Activated CD4-positive, CD25-positive, alpha-beta regulatory T cell (primary cell): ENCODE measurements at places on chromosomes 16 and 17.

DNA sequence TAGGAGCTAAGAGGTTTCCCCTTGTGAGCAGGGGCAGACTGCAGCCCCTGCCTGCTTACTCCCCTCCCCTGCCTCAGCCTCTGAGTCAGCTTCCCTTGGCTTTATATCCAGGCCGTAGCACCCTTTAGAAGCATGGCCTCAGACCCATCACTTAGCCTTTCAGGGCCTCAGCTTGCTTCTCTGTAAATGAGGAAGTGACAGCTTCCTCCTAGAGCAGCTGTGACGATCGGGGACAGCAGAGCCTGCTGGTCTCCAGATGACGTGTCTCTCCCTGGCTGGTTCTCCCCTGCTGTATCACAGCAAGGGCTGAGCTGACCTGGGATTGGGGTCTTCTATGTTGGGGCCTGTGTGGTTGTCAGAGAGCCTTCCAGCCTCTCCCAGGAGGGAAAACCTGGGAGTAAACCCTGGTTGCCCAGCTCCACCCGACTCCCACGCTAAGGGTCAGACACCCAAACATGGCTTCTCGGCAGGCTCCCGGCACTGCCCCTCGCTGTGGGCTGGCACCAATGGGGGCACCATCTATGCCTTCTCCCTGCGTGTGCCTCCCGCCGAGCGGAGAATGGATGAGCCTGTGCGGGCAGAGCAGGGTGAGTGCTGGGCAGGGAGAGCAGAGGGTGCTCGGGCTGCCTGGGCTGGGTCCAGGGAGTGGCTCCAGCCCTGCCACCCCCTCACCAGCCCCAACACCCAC is 16.3 kb upstream of the MYO15B start:
- no peak for DNase-seq

DNA sequence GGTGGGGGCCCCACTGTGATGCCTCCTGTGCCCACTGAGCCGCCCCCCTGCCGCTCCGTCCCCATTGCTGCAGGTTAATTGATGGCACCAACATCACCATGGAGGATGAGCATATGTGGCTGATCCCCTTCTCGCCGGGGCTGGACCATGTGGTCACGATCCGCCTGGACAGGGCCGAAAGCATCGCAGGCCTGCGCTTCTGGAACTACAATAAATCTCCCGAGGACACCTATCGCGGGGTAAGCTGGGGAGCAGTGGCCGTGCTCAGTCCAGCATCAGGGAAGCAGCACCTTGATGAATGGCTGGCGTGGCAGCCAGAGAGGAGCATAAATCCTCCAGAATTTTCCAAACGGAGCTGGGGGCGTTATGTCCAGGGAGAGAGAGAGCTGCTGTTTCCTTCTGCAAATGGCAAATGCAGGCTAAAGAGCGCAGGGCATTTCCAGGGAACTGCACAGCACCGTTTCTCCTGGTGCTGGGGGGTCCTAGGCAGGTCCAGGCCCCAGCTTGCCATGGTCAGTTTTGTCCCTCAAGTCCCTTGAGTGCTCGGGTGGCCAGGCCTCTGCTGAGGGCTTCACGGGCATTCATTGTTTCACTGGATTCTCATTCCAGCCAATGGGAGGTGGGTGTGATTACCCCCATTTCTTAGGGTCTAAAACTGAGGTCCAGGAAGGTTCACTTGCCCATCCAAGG is 216.4 kb downstream of the KATNIP start:
- no peak for DNase-seq

GRCh38 chr17:77962348-77962747 is 3.8 kb downstream of the TNRC6C start:
- no peak for DNase-seq

- no peak for DNase-seq
These were observed 21.8 kb downstream of the LYRM9 start for GRCh38 chr17:27871407-27871806.

DNA sequence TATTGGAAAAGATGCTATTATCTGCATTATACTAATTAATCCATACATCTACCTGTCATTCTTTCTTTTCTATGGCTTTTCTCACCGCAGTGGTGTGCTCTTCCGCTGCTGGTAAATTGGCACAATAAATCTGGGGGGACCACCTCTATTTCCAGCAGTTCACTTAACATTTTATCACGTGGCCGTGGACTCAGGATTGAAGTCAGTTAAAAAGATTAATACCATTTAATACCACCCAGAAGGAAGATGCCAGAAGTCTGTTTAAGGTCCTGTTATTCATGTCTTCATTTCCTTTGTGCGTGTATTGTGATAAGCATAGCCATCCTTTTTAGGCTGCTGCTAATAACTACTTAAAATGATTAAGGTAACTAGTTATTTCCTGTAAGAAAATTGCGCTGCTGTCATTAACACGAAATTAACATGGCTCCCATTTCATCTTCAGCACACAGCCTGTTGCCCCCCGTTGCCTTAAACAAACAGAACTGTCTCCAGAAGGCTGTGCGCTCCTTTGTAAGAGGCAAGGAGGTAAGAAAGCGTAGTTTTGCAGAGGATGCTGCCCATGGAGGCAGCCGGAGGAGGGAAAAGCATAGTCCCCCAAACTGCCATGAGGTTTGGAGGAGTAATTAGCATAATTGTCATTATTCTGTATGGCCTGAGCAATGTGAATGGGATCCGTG is 414.4 kb downstream of the UTP18 start:
- no peak for DNase-seq

- no peak for DNase-seq
These were observed 2.1 kb downstream of the SLC16A6 start for GRCh38 chr17:68288804-68289203.

GRCh38 chr16:22665048-22665797 is 148.7 kb upstream of the HS3ST2 start:
- no peak for DNase-seq

- DNase-seq = no peak
These were observed 5.9 kb downstream of the CCDC154 start for GRCh38 chr16:1438229-1439057.

DNA sequence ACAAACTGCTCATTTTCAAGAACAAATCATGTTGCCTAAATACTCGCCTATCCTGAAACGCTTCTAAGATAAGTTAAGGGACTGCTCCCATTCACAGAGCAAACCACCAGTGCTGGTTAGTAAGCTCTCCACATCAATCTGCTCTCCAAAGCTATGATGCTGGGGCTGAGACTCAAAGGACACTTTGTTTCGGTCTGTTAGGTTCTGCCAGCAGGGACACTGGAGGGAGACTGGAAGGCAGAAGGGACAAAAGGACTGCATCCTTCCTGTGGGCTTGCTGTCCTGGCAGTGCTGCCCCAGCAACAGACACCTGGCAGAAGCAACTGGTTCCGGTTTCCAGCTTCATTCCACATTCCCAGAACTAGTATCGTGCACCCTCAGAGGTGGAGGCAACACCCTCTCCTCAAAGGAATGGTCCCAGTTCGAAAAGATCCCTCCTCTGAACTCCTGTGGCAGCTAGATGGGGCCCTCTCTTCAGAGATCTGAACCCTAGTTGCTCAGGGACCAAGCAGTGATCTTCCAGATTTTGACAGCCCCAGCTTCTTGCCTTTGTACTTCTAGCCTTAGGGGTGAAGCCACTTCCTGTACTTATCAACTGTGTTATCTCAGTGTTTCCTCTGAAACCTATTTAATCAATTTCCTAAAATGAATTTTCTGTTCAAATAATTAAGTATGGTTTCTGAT is 73.4 kb upstream of the GSG1L start:
- DNase-seq = no peak

DNA sequence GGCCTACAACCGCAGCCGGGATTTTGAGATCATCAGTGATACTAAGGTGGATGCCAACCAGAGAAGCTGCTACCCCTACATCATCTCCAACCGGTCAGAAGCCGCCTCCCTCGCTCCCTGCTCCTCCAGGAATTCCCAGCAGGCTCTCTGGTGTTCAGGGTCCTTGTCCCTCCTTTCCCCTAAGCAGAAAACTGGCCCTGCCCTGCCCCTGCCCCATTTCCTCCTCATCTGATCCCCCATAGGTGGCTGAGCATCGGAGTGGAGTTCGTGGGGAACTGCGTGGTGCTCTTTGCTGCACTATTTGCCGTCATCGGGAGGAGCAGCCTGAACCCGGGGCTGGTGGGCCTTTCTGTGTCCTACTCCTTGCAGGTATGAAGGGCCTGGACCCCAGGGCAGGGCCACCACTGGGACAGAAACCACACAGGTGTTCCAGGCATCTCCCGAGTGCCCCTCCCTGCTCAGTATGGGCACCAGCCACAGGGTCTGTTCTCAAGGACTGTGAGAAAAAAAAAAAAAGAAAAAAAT is 29.8 kb downstream of the ANKRD40 start:
- no peak for DNase-seq

- no peak for DNase-seq
These were observed 65.6 kb downstream of the PRKCB start for GRCh38 chr16:23901178-23902033.

- no peak for DNase-seq
These were observed 1.9 kb downstream of the PCGF2 start for GRCh38 chr17:38746004-38746848.

DNA sequence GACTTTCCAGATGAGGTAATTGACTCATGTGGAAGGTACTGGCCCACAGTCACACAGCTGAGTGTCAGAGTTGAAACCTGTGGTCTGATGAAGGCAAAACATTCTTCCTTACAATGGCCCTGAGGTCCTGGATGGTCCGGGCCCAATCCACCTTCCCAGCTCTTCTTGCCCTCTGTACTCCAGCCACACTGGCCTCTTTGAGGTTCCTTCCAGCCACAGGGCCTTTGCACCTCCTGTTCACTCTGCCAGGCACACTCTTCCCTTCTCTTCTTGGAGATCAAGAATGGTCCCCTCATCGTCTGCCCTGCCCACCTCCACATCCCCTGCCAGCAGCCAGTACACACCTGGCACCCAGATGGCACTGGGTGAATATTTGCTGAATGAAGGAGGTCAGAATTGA is 6.5 kb upstream of the PEMT start:
- no peak for DNase-seq

DNA sequence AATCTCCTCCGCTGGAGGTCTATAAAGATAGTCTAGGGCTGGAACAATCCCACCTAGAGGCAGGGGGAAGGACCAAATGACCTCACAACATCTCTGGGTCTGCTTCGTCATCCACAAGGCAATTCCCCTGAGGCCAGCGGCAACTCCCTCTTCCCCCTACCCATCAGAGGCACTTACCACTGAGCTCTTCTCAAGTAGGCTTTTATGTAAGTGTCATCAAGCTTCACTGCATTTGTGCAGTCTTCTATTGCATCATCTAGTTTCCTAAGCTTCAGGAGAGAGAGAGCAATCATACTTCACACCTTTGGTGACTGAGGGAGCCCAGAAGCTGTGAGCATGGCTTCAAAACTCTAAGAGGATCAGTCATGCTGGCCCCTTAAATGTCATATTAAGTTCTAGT is 21.0 kb downstream of the CNP start:
- no peak for DNase-seq

- DNase-seq = no peak
These were observed 17.7 kb upstream of the ASGR1 start for GRCh38 chr17:7196651-7197401.

DNA sequence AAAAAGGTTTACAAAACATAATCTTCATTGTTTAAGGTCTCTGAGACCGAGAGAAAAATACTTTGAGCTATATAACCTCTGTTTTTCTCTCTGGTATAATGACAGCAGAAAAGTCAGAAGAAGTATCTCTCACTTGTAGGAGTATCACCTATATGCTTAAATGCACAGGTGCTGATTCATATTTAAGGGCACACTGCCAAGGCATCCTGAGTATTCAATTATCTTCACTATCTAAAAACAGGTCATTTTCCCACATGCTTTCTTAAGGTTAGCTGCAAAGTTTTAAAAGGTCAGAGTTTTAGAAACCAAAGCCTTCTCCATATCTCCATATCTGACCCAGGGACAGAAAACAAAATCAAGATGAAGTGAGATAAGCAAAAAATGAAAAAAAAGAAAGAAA is 99.3 kb upstream of the C17orf78 start:
- no peak for DNase-seq

- DNase-seq = no peak
These were observed 2.6 kb upstream of the ALG1 start for GRCh38 chr16:5069048-5069447.

DNA sequence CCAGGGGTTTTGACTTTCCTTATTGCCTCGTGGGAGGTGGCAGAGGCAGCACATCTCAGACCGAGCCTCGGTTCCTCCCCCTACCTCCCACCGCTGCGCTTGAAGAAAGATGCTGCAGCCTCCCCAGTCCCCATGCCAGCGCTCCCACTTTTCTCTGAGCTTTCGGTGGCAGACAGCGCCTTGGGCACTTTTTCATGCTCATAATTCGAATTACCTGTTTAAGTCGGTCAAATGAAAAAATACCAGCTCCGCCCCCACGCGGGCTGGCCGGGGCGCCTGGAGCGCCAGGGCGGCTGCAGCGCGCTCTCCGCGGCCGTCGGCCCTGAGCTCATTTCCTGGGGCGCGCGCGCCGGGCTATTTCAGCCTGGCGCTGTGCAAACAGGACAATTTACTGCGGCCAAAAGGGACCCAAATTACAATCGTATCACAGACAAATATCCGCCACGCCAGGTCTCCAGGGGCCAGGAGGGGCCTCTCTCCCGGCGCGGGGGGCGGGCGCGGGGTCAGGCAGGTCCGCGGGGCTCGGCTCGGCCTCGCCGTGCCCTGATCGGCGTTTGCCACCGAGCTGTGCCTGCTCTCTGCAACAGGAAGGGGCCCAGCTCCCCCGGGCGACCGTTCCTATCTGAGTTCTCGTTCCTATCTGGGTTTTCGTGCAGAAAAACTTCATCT is 45.0 kb downstream of the SOST start:
- DNase-seq = no peak

DNA sequence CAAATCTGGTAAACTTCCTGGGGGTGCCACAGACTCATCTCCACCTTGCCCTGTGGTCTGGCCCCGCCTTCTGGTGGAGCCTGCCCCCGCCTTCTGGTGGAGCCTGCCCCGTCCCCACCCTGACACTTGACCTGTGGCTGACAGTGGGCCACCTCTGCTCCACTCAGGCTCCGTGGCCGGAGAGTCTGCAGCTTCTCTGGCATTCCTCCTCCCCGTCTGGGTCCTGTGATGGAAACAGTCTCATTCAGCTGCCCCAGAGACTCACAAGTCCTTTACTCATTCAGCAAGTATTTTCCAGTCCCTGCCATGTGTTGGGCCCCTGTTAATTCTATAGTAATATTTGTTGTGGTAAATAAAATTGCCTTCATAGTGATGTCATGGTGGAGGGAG is 21.0 kb upstream of the G6PC1 start:
- DNase-seq = no peak

DNA sequence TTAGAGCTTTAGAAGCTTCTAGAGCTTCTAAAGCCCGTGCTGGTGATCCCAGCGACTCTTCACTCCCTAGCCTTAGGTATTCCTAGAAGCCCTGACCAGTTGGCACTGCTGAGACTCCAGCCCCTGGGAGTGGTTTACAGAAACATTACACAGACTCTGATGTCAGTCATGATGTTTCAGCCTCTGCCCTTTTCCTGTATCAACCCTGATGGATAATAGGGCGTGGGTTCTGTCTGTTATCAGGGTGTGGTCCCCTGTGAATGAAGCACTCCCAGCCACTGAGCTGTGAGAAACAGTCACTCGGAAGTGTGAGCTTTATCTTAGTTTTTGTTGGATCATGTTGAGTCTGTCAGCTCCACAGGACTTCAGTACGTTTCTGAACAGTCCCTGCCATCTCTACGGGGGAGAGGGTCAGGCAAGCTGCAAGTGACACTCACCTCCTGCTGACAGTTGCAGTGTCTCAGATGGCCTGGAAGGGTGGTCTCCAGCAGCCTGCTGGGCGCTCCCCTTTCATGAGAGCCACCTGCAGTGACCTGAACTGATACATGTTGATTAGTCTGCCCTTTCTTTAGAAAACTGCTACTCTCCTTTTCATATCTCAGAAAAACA is 12.8 kb downstream of the GOSR2 start:
- no peak for DNase-seq
